ENCODE measurements at places on chromosomes 6 and 20.
A peak's percentile ranks its signal among the peaks of the same experiment; 100 is the strongest.

DNA sequence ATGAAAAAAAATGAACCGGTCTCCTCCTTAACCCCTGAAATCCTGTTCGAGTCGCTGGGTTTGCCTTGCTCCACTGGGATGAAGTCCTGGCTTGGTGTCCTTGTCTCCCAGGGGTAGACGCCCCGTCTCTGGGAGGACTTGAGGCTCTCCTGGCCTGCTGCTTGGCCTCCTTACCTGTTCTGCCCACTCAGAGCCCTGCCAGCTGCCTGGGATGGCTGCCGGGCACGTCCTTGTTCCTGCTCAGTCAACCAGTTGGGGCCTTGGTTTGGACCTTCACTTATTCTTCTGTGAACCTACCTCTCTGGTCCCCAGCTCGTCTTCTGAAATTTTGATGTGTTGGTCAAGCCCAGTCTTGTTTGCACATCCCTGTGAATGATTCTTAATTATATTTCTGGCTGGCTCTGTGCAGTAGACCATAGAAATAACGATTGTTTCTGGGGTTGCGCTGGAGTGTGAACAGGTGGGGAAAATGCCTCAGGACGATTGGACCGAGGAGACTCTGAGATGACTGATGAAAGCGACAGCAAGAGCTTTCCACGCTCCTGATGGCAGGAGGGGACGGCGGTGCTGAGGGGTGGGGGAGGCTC lies 126.5 kb upstream of the ESR1 start:
- DNase-seq = no peak

- no peak for DNase-seq
These were observed 20.3 kb upstream of the GTF3C6 start for GRCh38 chr6:110938171-110938570.

- DNase-seq = no peak
These were observed 2.9 kb downstream of the SALL4 start for GRCh38 chr20:51799401-51799860.

- DNase-seq = no peak
These were observed 96.6 kb downstream of the CDKAL1 start for GRCh38 chr6:20630617-20631548.

- DNase-seq = no peak
These were observed 49.1 kb upstream of the UBR2 start for GRCh38 chr6:42514745-42515144.

DNA sequence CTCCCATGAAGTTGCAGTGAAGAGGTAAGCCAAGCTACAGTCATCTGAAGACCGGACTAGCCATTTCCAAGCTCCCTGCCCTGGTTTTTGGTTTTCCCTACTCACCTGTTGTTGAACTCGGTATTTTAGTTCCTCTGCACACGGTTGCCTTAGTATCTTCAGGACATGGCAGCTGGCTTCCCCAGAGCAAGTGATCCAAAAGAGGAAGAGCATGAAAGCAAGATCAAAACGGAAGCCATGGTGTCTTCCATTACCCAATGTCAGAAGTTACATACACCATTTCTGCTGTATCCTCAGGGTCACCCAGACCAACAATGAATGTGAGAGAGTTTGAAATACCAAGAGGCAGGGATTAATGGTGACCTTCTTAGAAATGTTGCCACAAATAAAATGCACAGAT lies 276.6 kb upstream of the CNR1 start:
- DNase-seq = no peak

DNA sequence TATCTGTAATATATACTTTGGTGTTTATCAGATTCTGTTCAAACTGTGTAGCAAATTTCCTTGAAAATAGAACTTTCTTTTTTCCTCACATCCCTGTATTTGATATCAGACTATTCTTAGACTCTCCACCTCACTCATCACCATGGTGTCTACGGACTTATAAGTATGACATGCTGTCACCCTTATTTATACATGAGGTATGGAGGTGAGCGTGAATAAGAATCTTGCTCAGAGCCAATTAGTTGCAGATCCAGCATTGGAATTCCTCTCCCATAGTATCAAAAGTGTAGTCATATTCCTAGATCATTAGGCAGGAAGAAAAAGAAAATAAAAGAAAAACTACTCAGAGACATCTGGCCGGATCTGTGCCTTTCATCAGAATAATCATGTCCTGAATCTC lies 43.0 kb downstream of the TPD52L1 start:
- no peak for DNase-seq

DNA sequence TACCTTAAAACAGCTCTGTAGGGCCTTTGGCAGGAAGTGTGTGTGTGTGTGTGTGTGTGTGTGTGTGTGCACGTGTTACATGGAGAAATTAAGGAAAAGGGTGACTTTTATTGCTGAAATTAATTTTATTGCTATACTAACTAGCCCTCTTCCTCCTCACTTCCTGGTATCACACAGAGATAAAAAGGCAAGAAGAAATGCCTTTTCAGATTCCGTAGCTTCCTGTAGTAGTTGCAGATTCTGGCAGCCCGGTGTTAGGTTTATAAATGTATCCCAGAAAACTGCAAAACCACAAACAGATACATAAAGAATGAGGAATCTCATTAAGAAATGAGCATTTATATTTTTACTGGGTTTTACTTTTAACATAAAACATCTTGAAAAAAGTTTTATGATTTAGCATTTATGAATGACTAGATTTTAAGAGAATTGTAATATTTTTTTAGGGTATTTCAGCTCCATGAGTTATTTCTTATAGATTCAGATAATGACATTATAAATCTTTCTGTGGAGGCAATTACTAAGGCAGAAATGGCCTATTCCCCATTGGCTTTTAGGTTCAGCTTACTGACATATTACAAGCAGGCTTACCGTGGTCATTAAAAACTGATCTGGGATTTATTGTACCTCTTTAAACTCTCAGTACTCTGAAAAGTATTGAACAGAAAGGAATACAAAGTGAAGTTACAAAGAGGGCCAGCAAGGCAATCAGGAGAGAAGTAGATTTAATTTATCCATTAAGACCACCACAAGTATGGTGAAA lies 249.1 kb upstream of the TSHZ2 start:
- DNase-seq = no peak

GRCh38 chr20:8917084-8917483 lies 151.8 kb upstream of the PLCB4 start:
- DNase-seq = no peak

- DNase-seq = no peak
These were observed 22.7 kb downstream of the MCM8 start for GRCh38 chr20:5973172-5973571.

DNA sequence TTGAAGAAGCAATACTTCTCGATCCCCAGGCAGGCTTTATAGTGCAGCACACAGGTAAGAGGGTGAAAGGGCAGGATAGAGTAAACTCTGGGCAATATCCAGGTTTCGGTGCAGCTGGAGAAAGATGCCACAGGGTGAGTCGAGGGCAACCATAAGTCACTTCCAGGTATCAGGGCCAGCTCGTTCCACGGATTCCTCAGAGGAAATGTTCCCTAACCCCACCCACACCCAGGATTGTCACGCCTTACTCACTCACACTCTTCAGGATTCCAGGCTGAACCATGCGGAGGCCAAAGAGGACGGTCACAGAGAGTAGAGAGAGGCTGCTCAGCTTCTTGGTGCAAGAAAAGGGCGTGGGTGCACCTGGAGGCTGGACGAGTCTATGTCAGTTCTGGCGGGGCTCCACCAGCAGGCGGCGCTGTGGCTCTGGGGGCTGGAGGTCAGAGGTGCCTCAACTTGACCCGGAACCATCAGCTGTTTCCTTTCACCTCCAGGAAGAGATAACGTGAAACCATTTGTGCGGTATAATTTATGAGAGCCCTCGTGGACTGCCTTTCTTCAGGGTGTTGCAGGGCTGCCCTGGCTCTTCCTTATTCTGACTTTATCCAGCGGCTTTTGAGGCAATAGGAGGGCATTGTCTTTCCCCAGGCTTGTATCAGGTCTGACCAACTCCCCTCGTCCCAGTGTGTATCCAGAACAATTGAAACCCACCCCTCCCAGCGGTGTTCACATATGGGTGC lies 14.5 kb upstream of the WFDC12 start:
- peak; percentile 90 for DNase-seq

DNA sequence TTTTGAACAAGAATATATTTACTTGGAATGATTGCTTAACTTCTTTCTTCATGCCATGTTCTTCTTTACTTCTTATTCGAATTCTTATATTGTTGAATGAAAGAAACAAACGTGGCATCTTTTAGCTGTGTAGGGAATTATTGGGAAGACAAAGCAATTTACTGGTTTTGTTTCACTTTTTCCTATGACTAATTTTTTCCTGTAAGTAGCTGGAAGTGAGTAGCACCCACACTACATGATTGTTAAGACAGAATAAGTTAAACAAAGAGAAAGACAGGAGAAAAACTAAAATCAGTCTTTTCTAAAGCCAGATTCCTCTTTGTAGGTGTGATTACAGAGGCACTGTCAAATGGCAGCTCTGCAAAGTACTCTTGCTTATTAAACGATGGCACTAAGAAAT lies 593.4 kb downstream of the EYS start:
- DNase-seq = no peak

DNA sequence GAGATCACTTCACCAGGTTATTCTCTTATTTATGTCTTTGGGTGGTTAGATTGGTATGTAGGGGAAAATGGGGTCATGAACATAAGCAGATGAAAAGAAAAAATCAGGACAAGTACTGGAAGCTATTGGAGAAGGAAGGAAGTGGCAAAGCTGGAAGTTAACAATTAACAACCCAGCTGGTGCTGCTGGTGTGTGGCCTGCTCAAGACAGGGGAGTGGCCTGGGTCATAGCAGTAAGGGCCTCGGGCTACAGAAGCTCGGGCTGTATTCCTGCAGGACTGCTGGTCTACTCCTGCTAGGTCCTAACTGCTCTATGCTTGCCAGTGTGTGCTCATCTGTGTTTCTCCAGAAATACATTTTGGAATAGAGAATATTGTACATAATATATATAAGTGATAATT lies 19.6 kb downstream of the MYLIP start:
- DNase-seq = peak; percentile 57

DNA sequence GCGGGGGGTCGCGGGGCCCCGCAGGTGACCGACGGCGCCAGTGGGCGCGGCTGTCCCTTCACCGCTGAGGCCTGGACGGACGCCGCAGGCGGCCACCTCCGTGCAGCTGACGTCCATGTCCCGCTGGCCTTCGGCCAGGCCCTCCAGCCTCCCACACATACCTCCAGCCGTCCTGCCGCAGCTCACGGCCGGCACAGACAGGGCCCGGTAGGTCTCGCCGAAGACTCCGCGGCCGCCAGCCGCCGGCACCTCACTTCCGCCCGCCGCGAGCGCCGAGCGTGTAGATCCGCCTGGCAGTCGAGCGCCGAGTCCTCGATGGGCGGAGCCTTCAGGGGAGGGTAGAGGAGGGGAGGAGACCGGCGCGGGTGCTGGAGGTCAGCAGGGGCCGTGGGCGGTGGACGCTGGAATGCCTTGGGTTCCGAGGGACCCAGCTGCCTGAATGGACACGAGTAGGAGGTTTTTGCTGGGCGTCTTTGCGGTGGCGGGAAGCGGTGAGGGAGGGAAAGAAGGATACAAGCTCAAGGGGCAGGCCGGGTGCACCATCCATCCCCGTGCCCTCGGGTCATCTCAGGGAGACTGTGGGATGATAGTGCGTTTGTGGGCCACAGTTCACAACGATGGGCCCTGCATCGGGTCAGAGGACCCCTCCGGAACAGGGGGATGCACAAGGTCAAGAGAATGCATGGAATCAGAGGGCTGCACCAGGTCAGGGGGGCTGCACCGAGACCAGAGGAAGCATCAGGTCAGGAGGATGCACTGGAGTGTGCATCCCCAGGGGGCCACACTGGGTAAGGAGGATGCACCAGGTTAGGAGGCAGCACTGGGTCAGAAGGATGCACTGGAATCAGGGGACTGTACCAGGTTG lies at the start of gene EXOC2:
EXOC2 (minus strand) TSS at position 282 of the 865 bp plus-strand sequence. CDS start 55,321 bp downstream, outside the sequence.
- DNase-seq = peak; percentile 79

DNA sequence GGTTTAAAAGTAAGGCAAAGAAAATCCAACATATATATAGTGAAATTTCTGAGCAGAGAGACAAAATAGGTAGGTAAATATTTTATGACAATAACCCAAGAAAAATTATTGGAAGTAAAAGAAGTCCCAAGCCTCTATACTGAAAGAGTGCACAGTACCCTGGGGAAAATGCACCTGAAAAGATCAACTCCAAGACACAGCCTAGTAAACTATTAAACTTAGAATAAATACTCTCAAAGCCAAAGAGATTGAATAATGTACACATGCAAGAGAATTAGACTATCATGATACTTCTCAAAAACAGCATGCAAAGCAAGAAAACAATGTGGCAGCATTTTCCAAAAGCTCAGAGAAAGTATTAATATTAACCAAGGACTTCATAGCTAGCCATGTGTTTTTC lies 676.8 kb upstream of the CHD6 start:
- no peak for DNase-seq

- peak; percentile 23 for DNase-seq
These were observed 80.9 kb downstream of the HAO1 start for GRCh38 chr20:7859356-7859802.

- no peak for DNase-seq
These were observed 191.9 kb upstream of the SLC35B3 start for GRCh38 chr6:8627085-8627861.

- no peak for DNase-seq
These were observed 1.7 kb downstream of the SNX21 start for GRCh38 chr20:45835329-45835765.

DNA sequence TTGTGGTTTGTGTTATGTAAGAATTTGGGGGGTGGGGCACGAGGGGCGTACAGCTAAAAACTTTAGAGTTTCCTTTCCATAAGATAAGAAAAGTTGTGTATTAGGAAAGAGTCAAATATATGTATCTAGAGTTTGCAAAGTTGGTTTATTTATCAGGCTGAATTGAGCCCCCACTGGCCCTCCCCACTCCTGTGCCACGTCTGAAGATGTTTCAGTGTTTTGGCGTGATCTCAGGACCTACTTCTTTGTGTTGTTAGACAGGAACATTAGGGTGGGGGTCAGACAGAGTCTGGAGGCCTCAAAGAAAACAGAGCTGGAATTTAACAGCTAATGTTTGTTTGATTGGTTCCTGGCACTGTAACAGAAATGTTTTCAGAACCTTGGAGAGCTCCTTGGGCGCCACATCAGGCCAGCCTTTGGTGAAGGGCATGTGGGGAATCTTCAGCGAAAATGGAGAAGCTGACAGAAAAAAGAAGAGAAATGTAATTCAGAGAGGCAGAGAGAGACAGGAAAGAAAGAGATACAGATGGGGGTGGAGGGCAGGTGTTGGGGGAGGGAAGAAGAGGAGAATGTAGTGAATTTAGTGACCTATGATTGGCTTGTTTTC lies 674 bp downstream of the NRSN1 start:
- DNase-seq = peak; percentile 75

DNA sequence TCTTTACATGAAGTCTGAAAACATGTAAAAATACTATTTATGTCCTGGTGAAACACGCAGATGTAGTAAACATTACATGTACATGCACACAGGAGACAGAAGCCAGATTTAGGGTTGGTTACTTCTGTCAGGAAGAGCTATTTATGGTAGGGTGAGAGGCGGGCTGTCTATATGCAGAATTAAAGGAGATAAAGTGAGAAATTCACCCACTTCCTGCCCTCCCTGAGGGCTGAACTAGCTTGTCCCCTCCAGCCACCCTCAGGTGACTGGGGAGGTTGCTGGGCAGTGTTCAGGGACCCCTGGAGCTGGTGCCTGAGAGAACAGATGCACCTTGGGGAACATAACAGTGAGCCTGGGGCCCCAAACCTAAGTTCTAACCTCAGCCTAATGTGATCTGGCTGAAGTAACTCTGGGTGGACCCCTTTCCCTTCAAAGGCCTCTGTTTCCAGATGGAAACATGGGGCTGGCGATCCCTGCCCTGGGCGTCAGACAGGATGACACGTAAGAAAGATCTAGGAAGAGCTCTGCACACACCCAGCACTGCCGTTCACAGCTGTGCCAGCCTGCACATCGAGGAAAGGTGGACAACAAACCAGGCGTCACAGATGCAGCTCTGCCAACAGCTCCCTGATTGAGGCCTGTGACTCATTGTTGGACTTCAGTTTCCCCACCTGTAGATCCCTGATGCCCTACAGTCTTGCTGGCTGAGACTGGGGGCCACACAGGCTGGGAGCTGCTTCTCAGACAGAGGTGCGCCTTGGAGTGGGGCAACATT lies 1.3 kb downstream of the PI16 start:
- DNase-seq = no peak

Measured in Calu3 (cell line).